ENCODE measurements at places on chromosomes 3 and 15.
A peak's percentile ranks its signal among the peaks of the same experiment; 100 is the strongest.

DNA sequence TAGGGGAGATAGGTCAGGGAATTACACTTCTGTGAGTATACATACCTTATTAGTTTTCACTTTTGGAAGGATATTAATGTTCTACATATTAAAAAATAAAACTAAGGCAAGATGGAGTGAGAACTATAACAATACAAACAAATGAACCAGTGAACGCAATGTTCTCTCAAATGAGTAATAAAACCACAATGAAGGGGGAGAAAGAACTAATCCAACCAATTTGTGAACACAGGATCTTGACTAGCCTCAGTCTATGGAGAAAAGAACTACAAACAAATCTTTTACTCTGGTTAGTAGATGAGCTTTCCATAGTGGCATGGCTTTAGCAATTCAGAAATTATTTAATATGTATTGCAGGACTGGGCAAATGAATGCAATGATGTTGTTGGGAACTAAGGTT is 26.9 kb upstream of the ATOSA start:
- DNase-seq: no peak

- no peak for DNase-seq
These were observed 1.5 kb upstream of the PPM1M start for GRCh38 chr3:52243791-52244628.

GRCh38 chr15:83199288-83199687 is 8.3 kb downstream of the HDGFL3 start:
- no peak for DNase-seq

DNA sequence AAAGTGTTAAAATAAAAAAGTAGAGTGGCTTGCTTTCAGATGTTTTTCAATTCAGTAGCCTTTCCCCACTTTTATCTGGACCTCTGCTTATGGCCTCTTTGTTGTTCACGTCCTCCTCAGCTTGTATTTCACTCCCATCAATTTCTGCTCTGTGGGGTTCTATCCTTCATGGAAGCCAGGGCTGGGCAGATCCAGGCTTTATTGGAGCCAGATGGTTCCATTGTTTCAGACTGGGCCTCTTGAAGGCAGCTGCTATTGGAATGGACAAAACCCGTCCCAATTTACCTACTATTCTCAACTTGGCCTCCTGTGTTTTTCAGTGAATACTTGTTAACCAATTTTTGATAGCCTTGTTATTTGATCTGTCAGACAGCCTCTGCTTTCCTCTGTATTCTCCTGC is 10.9 kb upstream of the AADACL2 start:
- no peak for DNase-seq

- no peak for DNase-seq
These were observed 16.6 kb downstream of the TMOD2 start for GRCh38 chr15:51768018-51768417.

DNA sequence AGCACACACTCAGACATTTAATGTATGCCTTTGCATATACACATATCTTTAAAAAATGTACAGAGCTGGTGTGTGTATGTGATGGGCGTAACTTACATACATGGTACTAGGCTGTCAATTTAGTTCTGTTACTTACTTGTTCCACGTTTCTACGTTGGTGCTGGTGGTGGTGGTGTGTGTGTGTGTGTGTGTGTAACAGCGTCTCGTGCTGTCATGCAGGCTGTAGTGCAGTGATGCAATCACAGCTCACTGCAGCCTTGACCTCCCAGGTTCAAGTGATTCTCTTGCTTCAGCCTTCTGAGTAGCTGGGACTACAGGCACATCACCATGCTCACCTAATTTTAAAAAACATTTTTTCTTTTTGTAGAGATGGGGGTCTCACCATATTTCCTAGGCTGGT is 64.2 kb downstream of the ISG20 start:
- DNase-seq: no peak

DNA sequence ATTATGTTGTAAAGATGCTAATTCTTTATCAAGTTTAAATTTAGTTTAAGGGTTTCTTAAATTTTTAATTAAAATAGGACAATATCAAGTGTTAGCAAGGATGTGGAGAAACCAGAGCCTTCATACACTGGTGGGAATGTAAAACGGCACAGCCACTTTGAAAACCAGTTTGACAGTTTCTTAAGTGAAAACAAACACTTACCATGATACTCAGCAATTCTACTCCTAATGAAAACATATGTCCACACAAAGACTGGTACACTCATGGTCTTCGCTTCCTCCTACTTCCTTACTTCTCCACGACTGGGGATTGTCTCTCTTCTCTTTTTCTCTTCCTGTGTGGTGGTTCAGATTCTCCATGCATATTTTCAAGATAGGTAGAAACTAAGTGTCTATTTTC is 9.2 kb downstream of the SKIC8 start:
- no peak for DNase-seq

GRCh38 chr3:108124337-108125152 is 33.7 kb upstream of the CD47 start:
- DNase-seq: no peak

GRCh38 chr3:44974416-44974815 is 1.6 kb downstream of the ZDHHC3 start:
- no peak for DNase-seq

DNA sequence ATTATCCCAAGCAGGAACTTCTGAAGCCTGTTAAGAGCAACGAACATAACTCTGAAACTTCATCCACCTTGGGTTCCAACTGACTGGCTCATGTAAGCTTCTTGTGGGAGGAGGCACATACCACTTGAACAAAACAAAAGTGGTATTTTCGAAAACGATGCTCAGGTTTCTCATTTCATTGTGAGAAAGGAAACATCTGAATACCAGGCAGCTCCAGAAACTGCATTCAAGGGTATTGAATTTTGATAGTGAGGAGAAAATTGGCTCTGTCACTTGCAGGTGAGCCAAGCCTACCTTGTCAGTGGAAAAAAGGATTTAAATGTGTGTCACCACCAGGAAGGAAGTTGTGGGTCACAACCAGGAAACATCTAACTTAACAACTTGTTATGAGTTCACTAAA is 218.1 kb upstream of the SATB1 start:
- DNase-seq: no peak

GRCh38 chr15:74036271-74037170 is 42.0 kb downstream of the PML start:
- DNase-seq: no peak

DNA sequence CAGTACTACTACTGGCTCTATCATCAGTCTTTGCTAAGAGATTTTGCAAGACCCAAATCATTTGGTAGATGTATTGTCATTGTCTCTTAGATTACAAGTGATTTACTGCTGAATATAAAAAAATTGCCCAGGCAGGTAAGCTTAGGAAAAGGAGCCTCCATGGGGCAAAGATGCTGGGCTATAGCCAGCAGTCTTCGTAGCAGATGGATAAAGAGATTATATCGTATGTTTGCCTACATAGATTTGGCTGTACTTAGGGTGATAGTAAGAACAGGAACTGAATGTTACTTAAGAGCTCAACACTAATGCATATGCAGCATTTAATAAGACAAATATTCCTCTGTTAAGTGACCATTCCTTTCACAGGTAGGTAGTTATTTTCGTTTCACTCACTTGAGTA is 48.9 kb downstream of the PTPRG start:
- no peak for DNase-seq

GRCh38 chr3:195312714-195313113 is 41.8 kb upstream of the XXYLT1 start:
- DNase-seq: no peak

DNA sequence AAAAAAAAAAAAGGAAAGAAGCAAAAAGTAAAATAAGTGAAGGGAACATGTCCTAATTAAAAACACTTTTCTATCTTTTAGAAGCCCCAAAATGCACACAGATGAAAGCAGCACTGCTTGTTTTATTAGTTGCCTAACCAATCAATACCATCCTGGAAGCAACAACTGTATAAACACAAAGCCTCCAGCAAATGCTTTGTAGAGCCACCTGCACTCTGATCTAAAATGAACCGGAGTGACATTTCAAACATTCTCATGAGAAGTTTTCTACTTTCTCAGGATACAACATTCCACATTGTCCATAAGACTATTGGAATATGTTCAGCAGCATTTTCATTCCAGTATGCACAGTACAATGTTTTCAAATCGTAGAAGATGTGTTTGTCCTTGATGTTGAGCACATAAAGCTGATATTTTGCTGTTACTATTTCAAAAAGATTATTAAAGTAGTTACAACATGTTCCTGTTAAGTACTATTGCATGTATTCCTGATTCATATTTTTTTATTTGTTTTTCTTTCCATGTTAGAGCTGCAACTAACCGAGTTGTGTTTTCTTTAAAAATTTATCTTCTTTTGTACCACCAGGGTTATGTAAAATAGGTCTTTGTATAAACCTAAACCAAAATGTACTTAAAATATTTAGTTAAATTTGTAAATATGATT is 50.3 kb upstream of the PLSCR5 start:
- DNase-seq: no peak

GRCh38 chr15:66883284-66883911 is 181.4 kb downstream of the SMAD6 start:
- peak; percentile 100 for DNase-seq

GRCh38 chr3:87461036-87461435 is 184.7 kb upstream of the POU1F1 start:
- DNase-seq: no peak

- no peak for DNase-seq
These were observed 21.0 kb downstream of the CRABP1 start for GRCh38 chr15:78360958-78361718.

GRCh38 chr3:132626955-132627354 is 29.9 kb downstream of the ACKR4 start:
- no peak for DNase-seq

DNA sequence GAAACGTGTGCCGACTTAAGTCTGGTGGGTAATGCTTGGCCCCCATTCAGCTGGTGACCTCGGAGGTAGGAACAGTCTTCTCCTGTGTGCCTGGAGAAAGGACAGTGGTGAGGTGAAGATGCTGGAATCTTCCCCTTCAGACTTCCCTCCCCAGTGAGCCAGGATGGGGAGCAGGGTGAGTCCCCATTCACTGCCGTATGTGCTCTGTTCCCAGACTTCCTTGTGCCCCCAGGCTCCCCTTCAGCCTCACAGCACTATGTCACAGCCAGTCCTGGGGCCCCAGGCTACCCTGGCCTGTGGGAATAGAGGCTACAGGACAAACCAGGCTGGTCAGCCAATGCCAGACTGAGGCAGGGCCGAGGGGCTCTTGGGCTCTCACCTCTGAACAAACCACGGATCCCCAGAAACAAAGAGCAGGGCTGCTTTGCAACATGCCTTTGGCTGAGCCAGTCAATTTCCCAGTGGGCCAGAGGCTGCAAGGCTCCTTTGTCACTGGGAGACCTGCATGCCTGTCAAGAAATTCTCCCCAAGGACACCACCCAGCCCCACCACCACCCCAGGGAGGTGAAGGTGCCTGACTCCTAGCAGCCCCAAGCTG is 31.8 kb upstream of the HHATL start:
- no peak for DNase-seq

DNA sequence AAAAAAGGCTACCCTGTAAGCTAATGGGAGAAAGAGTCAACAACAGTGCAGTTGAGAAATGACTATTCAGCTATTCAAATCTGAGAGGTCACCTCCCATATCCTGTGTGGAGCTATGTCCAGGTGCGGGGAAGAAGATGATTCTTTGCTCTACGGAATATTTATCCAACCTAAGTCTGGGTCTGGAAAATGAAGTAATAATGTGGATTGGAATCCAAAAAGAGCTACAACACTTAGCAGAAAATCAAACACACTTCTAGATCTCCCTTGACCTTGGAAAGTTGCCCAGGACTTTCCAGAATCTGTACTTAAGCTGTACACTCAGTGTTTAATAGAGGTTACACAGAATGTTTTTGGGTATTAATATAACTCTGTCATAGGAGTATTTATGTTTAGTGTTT is 251.9 kb downstream of the NAALADL2 start:
- DNase-seq: no peak

GRCh38 chr3:48596157-48596556 is 1.0 kb upstream of the COL7A1 start:
- DNase-seq: no peak

DNA sequence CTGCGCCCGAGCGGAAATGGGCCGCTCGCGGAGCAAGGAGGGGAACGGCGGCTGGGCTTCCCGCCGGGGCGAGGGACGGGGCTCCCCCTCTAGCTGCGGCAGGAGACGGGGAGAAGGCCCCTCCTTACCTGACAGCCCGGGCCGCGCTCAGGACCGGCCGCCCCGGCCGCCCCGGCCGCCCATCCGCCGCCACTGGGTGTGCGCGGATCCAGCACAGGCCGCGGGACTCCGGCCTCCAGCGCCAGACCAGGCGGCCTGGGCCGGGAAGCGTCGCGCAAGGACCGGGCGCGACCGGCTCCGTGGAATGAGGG is 296 bp downstream of the TPRA1 start:
- no peak for DNase-seq

DNA sequence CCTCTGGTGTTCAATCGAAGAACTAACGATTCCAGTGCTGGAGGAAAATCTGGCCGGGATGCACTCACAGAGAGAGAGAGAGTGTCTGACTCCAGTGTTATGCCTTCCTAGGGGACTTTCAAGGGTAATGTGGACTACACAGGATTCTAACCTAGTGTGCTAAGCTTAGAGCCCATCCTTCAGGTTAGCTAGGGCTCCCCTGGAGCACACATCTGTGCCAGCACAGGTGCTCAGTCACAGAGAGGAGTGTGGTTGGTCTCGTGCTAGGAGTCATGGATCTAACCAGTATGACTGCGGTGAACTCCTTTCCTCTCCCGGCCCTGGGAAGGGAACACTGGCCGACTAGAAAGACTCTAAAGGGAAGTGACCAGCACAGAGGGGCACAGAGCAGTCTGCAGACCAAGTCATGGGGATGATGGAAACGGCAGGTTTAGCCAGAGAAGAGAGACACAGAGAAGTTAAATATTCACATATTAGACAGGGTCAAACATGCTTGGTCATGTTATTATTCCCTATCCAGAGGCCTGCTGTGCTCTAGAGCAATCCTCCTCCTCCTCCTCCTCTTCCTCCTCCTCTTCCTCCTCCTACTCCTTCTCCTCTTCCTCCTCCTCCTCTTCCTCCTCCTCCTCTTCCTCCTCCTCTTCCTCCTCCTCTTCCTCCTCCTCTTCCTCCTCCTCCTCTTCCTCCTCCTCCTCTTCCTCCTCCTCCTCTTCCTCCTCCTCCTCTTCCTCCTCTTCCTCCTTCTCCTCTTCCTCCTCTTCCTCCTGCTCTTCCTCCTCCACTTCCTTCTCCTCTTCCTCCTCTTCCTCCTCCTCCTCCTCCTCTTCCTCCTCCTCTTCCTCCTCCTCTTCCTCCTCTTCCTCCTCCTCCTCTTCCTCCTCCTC is 280.3 kb downstream of the XXYLT1 start:
- DNase-seq: no peak

- no peak for DNase-seq
These were observed 144.0 kb downstream of the SMAD6 start for GRCh38 chr15:66846031-66846430.

DNA sequence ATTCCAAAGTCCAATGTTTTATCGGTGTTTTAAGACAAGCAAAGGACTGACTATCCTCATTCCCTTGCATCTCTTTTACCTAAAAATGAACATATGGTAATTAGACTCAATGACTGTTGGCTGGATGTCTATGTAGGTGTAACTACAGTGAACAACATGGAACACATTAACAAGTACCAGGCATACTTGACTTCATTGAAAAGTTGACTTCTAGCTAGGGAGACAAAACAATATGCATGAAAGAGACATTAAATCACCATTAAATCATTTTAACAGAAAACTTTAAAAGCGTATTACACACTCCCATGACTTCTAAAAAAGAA is 34.3 kb upstream of the ANPEP start:
- no peak for DNase-seq

Data from GM04503 (cell line).